ENCODE measurements at places on chromosomes 13 and 19.

DNA sequence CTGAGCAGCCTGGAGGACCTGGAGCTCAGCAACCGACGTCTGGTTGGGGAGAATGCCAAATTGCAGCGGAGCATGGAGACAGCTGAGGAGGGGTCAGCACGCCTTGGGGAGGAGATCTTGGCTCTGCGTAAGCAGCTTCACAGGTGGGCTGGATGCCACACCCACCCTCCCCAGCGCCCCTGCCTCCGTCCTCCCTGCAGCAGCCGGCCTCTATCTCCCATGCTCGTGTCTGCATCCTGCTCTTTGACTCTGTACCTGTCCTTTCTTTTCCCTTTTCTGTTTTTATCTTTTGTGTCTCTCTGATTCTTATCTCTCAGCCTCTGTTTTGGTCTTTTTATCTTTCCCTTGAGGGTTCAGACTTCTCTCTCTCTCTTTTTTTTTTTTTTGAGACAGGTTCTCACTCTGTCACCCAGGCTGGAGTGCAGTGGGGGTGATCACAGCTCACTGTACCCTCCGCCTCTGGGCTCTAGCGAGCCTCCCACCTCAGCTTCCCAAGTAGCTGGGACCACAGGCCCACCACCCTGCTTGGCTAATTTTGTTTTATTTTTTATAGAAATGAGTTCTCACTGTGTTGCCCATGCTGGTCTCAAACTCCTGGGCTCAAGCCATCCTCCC lies 10.1 kb downstream of the KASH5 start:
- H3K27me3 ChIP-seq = no peaks in the 10 kb centered on the region
- no peak overlapping the region for H3K27ac ChIP-seq
- no peak for DNase-seq
- no peaks in the 10 kb centered on the region for H3K36me3 ChIP-seq
- peaks cover 9% of the 10 kb centered on the region for H3K4me1 ChIP-seq

GRCh38 chr13:37365496-37365895 lies 233.1 kb downstream of the POSTN start:
- H3K4me1 ChIP-seq = no peaks in the 10 kb centered on the region
- no peaks in the 10 kb centered on the region for H3K36me3 ChIP-seq
- H3K27ac ChIP-seq = no peak overlapping the region
- no peak overlapping the region for H3K4me3 ChIP-seq
- H3K27me3 ChIP-seq = no peaks in the 10 kb centered on the region

GRCh38 chr13:50950849-50951248 lies 41.3 kb downstream of the RNASEH2B start:
- H3K4me1 ChIP-seq = no peaks in the 10 kb centered on the region
- no peak overlapping the region for H3K27ac ChIP-seq
- DNase-seq = no peak

DNA sequence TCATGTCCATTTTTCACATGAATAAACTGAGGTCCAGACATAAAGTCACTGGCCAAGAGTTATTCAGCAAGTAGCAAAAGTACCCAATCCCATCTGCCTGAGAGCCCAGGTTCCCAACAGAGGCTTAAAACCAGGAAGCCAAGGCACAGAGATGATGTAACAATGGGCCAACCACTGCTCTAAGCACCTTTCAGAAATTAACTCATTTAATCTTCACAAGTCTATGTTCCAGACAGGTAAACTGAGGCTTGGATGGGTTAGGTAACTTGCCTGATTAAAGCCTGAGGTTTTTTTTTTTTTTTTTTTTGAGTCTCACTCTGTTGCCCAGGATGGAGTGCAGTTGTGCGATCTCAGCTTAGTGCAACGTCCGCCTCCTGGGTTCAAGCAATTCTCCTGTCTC lies 4.0 kb upstream of the DYRK1B start:
- peaks cover 10% of the 10 kb centered on the region for H3K4me1 ChIP-seq
- no peak overlapping the region for H3K4me3 ChIP-seq
- H3K36me3 ChIP-seq = peaks cover 44% of the 10 kb centered on the region
- DNase-seq = no peak
- no peaks in the 10 kb centered on the region for H3K27me3 ChIP-seq

DNA sequence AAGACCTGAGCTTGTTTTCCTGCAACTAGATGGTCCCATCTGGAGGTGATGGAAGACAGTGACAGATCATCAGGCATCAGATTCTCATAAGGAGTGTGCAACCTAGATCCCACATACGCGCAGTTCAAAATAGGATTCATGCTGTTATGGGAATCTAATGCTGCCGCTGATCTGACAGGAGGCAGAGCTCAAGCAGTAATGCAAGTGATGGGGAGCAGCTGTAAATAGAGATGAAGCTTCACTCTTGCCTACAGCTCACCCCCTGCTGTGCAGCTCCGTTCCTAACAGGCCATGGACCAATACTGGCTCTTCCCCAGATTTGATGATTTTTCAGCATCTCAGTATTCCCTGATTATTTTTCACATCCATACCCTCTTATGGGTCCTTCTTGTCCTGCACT lies 208.4 kb upstream of the RXFP2 start:
- no peak overlapping the region for H3K4me3 ChIP-seq
- no peak for DNase-seq
- H3K36me3 ChIP-seq = no peaks in the 10 kb centered on the region
- no peaks in the 10 kb centered on the region for H3K4me1 ChIP-seq
- no peak overlapping the region for H3K27ac ChIP-seq

GRCh38 chr13:31427151-31428100 lies 227.7 kb downstream of the B3GLCT start:
- no peaks in the 10 kb centered on the region for H3K27me3 ChIP-seq
- no peak for DNase-seq
- H3K36me3 ChIP-seq = no peaks in the 10 kb centered on the region
- H3K27ac ChIP-seq = no peak overlapping the region
- H3K4me3 ChIP-seq = no peak overlapping the region
- no peaks in the 10 kb centered on the region for H3K4me1 ChIP-seq

DNA sequence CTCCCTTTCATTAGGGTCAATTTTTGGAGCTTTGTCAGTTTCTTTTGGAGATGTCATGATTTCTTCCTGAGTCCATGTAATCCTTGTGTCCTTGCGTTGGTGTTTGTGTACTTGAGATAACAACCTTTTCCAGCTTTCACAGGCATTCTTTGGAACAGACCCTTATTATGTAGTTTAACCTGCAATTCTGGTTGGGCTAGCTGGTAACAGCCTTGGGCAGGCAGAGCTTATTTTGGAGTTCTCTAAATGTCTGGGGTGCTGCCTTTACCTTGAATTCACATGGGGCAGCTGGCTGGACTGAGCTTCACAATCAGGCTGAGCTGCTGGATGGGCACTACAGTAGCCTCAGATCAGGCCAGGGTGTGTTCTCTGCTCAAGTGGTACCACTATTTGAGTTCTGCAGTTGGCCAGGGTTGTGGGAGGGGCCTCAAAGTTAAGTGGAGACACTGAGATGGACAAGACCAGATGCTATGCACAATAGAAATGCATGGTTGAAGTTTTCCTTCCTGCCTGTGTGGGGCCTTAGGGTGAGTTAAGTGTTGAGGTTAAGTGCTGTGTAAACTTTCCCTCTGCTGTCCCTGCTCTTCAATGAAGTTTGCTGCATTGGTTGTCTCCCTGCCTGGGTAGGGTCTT lies 277.3 kb downstream of the ATP8A2 start:
- no peak overlapping the region for H3K27ac ChIP-seq
- no peaks in the 10 kb centered on the region for H3K27me3 ChIP-seq
- H3K4me3 ChIP-seq = no peak overlapping the region
- no peaks in the 10 kb centered on the region for H3K4me1 ChIP-seq
- DNase-seq = no peak
- H3K36me3 ChIP-seq = no peaks in the 10 kb centered on the region

- H3K4me1 ChIP-seq = peaks cover 3% of the 10 kb centered on the region
- no peak for DNase-seq
- H3K4me3 ChIP-seq = no peak overlapping the region
- H3K36me3 ChIP-seq = peaks cover 30% of the 10 kb centered on the region
- H3K27me3 ChIP-seq = no peaks in the 10 kb centered on the region
Observed at GRCh38 chr13:100668408-100668807, 6.2 kb downstream of the TMTC4 start.

GRCh38 chr19:35116072-35116801 lies 614 bp downstream of the FXYD3 start:
- H3K4me3 ChIP-seq = no peak overlapping the region
- H3K36me3 ChIP-seq = no peaks in the 10 kb centered on the region
- H3K27ac ChIP-seq = no peak overlapping the region
- peaks cover 3% of the 10 kb centered on the region for H3K27me3 ChIP-seq
- peaks cover 7% of the 10 kb centered on the region for H3K4me1 ChIP-seq

GRCh38 chr13:44230736-44231135 lies 142.9 kb upstream of the SERP2 start:
- no peak for DNase-seq
- no peak overlapping the region for H3K4me3 ChIP-seq

GRCh38 chr13:78147905-78148304 lies 229.3 kb upstream of the EDNRB start:
- H3K27me3 ChIP-seq = no peaks in the 10 kb centered on the region
- H3K4me1 ChIP-seq = no peaks in the 10 kb centered on the region
- H3K36me3 ChIP-seq = no peaks in the 10 kb centered on the region
- no peak for DNase-seq
- no peak overlapping the region for H3K4me3 ChIP-seq

DNA sequence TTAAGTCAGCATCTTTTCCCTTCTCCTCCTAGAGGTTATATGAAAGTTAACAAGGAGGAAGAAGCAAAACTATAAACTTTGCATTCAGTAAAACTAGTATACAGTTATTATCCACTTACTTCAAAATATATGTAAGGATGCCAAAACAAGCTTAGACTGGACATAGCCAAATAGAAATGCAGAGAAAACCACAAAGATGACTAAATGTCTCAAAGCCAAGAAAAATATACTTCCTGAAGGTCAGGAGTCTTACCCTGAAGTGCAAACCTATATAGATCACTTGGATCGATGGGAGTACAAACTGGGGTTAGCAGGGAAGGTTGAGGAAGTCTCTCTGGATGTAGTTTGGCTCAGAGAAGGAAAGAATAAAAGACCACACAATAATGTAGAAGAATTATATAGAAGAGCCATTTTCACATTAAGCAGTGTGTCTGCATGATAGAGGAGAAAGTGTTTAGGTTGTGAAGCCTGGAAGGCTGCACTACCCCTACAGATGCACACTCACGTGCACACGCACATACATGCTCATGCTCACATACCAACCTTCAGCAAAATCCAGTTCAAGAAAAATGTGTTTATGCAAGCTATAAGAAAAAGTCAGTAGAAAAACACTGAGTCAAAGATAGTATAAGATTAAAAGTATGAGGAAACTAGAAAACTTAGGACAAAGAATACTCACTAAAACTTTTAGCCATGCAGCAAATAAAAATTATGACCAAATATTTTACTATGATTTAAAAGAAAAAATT lies 112.1 kb upstream of the RXFP2 start:
- DNase-seq = no peak
- no peak overlapping the region for H3K4me3 ChIP-seq
- H3K27me3 ChIP-seq = no peaks in the 10 kb centered on the region
- no peaks in the 10 kb centered on the region for H3K4me1 ChIP-seq

DNA sequence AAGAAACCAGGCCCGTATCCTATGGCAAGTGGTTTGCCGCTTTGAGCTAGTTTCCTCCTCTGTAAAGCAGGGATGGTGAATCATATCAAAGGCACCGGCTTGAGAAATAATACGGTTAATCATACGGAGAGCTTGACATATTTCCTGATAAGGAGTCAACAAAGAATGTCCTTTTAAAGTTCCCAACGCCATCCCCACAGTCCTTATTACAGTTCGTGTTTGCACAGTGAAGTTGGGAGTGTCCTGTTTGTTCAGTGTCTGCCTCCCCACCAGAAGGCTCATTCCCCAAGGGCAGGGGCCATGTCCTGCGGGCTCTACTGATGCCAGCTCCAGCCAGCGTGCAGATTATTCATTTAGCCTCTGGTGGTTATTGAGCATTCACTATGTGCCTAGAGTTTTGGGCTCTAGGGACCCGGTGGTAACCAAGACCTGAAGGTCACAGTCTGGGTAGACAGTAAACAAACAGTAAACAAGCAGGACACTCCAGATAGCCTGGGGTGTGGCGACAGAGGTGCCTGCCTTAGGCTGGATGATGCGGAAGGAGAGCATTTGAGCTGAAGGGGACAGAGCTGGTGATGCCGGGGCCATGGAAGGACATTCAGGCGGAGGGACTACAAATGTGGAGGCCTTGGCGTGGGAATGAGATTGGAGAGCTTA lies 6.3 kb downstream of the GRAMD1A start:
- no peak for DNase-seq
- peak overlapping the region; percentile 5 for H3K27ac ChIP-seq
- H3K4me3 ChIP-seq = no peak overlapping the region
- peaks cover 35% of the 10 kb centered on the region for H3K36me3 ChIP-seq

DNA sequence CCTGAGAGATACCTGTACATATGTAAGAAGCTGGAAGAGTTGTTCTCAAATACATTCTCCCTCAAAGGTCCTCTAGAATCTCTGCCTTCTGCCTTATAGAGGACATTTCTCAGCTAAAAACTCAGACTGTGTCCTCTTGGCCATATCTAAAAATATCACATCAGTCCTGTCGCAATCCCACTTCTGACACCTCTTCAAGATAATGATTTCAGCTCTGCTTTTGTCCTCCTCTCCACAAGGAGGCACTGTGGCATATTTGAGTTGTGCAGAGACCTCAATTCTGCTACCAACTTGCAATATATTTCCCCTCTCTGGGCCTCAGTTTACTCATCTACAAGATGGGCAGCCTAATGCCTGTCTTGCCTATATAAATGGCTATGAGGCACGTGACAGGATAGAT lies 16.6 kb downstream of the ADAMTS10 start:
- H3K4me3 ChIP-seq = no peak overlapping the region
- H3K27me3 ChIP-seq = no peaks in the 10 kb centered on the region
- H3K27ac ChIP-seq = no peak overlapping the region
- H3K36me3 ChIP-seq = peaks cover 3% of the 10 kb centered on the region
- H3K4me1 ChIP-seq = peaks cover 12% of the 10 kb centered on the region

DNA sequence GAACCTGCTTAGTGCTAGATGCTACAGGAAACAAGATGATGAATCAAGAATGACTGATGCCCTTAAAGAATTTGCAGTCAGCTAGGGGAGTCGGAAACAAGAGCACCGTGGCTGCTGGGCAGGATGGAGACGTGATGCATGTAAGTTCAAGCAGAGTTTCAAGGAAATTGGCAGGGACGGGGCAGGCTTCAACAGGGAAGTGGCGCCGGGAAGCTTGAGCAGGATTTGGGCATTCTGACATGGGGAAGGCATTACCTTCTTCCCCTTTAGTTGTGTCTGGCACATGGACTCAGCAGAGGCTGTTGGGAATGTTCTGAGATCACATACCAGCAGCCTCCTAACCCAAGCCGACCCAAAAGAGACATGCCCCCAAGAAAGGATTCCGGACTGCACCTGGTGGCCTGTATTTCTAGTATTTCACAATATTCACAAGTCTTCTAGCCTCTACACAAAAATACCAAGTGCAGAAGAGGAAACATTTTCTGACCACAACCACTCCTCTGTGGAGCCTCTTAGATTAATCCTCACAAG lies 138.2 kb downstream of the CRYL1 start:
- no peaks in the 10 kb centered on the region for H3K36me3 ChIP-seq
- H3K4me3 ChIP-seq = no peak overlapping the region
- H3K4me1 ChIP-seq = no peaks in the 10 kb centered on the region
- DNase-seq = no peak
- H3K27me3 ChIP-seq = no peaks in the 10 kb centered on the region

GRCh38 chr13:76387566-76387965 lies 498.6 kb downstream of the KCTD12 start:
- no peaks in the 10 kb centered on the region for H3K27me3 ChIP-seq
- no peak overlapping the region for H3K27ac ChIP-seq
- no peaks in the 10 kb centered on the region for H3K36me3 ChIP-seq
- DNase-seq = no peak
- H3K4me1 ChIP-seq = no peaks in the 10 kb centered on the region

GRCh38 chr13:74891610-74892009 lies 590.4 kb downstream of the TBC1D4 start:
- no peak overlapping the region for H3K27ac ChIP-seq
- no peaks in the 10 kb centered on the region for H3K27me3 ChIP-seq
- H3K4me3 ChIP-seq = no peak overlapping the region
- H3K4me1 ChIP-seq = no peaks in the 10 kb centered on the region

Measured in effector memory CD4-positive, alpha-beta T cell (primary cell).